Left renal cortex interstitium (tissue), 4 donors: ENCODE measurements at places on chromosomes 5 and 9. TPM values are rescaled to one million over a fixed set of nuclear protein-coding genes. Genes with fewer than 3 reads are reported as not detected.

Gene SLC1A3
- polyA plus RNA-seq = 4.7 TPM

DNA sequence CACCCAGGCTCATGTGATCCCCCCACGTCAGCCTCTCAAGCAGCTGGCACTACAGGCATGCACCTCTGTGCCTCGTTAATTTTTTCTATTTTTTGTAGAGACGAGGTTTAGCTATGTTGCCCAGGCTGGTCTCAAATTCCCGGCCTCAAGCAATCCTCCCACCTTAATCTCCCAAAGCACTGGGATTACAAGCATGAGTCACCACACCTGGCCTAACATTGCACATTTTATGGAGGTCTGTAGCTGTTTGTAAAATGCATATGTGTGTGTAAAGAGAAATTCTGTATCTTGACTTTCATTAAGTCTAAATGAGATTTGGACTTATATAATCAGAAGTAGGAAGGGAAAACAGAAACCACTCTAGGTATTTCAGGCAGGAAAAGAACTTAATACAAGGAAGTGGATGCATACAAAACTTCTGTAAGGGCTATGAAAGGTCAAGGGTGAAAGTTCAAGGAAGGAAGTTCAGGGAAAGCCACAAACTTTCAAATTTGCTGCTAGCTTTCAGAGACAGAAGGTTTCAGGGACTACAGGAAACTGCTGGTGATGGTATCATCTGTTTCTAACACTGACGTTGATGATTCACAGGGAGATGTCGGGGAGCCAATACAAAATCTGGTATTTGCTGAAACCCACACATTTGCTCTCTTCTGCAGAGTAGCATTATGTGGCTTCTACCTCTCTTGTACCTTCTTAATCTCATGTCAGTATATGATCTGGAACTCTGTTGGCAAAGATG, 209.4 kb downstream of the PIK3R1 start:
- DNase-seq = no peak

- DNase-seq = no peak
Observed at GRCh38 chr5:146528236-146528635, 12.2 kb upstream of the GPR151 start.

DNA sequence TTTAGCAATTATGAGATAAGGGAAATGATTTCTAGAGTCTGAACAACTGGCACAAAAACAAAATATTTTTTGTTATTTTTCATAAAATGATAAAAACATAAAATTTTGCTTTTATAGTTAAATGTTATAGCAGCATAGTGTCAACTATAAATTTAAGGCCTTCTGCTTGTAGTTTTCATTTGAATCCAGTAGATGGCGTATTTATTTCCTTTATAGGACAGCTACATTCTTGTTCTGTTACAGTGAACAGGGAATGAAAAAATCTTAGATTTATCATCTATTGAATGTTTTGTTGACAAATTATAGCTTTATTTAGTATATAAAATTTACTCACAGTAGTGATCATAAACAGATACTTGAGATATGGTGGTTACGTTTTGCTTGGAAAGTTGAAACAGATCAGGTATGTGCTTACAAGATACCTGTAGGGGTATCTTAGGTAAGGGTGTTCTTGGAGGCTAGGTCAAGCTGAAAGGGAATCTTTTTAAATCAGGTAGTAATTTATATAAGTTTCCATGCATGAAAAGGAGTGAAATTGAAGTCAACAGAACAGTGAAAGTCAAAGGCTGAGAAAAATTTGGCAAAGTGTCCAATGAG, 239.3 kb upstream of the GRIN3A start:
- DNase-seq = no peak

GRCh38 chr5:116583862-116584222, 9.2 kb upstream of the SEMA6A start:
- DNase-seq = no peak

GRCh38 chr5:114415760-114416159, 53.9 kb downstream of the KCNN2 start:
- DNase-seq = no peak

GRCh38 chr9:38086496-38086895, 17.5 kb upstream of the SHB start:
- DNase-seq = no peak
